Stimulated activated CD4-positive, alpha-beta T cell treated with anti-CD3 and anti-CD28 coated beads, Interleukin-12 subunit alpha, Interleukin-12 subunit beta, amount 100 ng/mL, for 4 hours (primary cell): ENCODE measurements at places on chromosomes 7 and 10.
A peak's percentile ranks its signal among the peaks of the same experiment; 100 is the strongest.

DNA sequence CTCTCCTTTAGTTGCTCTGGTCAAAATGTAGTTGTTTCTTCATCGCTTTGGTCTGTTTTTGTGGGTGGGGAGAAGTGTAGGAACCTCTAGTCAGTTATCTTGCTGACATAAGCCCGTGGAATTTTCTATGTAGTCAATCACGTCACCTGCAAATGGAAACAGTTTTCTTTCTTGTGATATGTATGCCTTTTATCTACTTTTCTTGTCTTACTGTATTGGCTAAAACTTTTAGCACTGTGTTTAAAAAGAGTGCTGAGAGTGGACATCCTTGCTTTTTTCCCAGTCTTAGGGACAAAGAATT, 42.3 kb downstream of the AKR1E2 start:
- DNase-seq = no peak

- DNase-seq = no peak
These were observed 591.5 kb upstream of the ANKRD30A start for GRCh38 chr10:36533861-36534260.

DNA sequence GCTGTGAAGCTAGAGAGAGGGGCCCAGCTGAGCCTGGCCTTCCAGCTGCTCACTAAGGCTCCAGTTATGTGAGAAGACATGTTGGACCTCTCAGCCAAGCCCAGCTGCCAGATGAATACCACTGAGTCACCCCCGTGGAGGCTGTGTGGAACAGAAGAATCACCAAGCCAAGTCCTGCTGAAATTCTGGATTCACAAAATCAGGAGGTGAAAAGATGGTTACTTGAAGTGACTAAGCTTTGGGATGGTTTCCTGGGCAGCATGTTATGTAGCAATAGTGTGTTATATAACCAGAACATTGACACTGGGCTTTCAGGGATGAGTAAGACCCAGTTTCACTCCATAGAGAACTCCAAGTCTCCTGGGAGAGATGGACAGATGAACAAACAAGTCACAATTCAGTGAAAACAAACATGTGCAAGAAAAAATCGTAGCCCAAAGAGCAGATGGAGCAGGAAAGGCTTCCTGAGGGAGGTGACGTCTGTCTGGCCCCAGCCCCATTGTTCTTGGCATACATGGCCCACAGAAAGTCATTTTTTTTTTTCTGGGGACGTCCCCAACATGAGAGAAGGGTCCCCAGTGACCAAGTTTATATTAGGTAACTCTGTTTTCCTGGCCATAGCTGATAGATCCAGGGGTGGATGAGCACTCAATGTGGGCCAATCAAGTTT, 64.1 kb upstream of the PDZD8 start:
- no peak for DNase-seq

GRCh38 chr7:134804351-134804750, 24.9 kb downstream of the CALD1 start:
- no peak for DNase-seq

GRCh38 chr10:87956055-87956454, 92.6 kb downstream of the PTEN start:
- no peak for DNase-seq

- no peak for DNase-seq
These were observed 188.9 kb downstream of the SKIDA1 start for GRCh38 chr10:21336476-21337170.

GRCh38 chr7:13159467-13160184, 472.2 kb downstream of the ARL4A start:
- no peak for DNase-seq

DNA sequence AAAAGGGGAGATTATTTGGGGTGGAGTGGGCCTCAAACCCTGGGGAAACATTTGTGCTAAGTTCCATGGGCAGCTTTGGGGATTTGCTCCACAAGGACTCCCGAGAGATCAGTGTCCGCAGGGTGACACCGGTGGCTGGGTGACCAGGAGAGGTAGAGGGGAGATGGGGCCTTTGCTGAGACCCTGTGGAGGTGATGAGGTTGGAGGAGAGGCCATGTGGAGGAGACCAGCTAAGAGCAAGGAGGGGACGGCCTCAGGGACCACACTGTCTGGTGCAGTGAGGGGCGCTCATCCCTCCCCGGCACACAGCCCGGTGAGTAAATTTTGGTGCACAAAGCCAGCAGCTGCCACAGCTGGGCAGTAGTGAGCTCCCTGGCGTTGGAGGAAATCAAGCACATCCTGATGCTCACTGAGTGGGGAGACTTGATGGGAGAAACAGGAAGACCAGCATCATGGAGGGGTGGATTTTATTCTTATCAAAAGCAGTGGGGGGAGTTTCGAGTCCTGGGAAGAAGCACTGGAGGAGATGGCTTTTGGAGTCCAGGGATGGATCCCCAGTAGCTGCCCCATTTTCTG, 20.2 kb upstream of the ELFN1 start:
- DNase-seq = no peak

- DNase-seq = no peak
These were observed 156.1 kb upstream of the PLXNA4 start for GRCh38 chr7:132732321-132732865.

GRCh38 chr7:151632750-151633515, 113.2 kb upstream of the RHEB start:
- peak; percentile 38 for DNase-seq

- DNase-seq = no peak
These were observed 286.6 kb downstream of the ELMO1 start for GRCh38 chr7:37162106-37162505.

DNA sequence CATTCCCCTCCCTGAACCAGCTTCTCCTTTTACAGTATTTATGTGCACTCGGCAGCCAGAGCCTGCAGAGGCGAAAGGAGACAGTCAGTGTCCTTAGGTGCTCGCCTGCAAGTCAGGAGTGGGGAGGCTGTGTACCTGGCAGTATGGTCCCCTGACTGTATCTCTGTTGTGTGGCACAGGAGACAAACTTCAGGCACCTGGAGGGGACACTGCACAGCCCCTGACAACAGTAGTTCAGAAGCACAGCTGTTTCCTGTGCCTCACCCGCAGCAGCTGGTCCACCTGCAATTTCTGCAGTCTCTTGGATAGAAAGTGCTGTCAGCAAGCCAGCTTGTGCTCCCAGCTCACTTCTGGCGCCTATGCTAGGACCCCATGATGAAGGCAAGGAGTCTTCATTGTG, 73.4 kb upstream of the LAMB4 start:
- DNase-seq = no peak

DNA sequence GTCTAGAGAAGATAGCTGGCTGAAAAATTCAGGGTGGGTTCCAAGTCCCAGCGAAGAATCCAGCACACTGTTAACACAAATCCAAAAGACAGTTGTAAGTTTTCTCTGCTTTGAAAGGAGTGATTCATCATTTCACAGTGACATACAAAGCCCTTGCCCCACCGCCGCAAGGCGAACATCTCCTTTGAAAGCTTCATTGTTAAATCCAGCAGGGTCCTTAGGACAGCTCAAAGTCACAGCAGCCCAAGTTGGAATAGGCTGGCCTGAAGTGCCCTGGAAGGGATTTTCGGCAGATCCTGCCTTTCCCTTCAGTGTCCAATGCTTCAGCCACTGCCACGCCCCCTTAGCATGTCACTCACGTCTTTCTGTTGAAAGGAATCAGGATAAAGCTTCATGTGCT, 526.1 kb downstream of the CALN1 start:
- no peak for DNase-seq
